ENCODE measurements at places on chromosomes 5 and 9.

DNA sequence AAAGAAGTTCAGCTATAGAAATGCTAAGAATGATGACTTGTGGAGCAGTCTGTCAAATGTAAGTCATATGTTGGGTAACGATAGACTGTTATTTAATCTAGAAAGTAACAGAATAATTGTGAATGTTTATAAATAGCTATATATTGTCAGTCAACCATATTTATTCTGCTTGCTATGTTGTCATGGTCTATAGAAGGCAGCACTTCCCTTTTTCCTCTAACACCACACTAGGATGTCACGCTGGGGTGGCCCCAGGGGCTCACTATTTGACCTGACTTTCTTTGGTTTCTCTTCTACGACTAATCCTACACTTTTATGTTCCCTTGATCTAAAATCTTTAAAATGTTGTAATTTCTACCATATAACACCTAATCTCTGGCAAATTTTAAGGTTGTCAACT, 20.5 kb downstream of the ERAP2 start:
- DNase-seq: no peak

DNA sequence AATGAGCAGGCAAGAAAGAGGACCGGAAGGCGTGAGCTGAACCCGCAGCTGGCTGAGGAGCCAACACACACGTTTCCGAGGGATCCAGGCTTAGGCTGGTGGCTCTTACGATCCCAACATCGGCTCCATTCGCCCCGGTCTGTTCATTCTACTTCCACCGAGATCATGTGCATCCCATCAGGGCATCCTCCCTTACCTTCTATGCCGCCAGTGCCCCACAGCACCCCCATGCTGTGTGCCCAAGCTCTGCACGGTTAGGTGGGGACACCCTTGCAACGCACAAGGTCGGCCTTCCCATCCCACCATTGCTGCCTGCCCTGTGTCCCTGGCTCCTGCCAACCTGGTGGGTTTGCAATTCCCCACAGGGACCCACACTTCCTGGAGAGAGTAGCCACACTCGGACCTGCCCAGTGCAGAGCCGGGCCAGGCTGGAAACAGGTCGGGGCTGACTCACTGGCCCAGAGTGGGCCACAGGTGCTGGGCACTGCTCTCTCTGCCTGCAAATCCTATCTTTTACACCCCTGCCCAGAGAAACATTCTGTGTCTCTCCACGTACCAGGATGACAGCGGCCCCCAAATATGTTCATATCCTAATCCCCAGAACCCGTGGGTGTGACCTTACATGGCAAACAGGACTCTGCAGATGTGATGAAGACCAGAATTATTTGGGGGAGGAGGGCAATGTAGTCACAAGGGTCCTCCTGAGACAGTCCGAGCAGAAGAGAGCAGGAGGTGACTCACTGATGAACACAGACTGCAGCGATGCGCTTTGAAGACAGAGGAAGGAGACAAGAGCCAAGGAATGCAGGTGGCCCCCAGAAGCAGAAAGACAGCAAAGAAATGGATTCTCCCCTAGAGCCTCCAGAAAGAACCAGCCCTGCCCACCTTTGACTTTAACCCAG, 182.2 kb downstream of the AUH start:
- DNase-seq: no peak

DNA sequence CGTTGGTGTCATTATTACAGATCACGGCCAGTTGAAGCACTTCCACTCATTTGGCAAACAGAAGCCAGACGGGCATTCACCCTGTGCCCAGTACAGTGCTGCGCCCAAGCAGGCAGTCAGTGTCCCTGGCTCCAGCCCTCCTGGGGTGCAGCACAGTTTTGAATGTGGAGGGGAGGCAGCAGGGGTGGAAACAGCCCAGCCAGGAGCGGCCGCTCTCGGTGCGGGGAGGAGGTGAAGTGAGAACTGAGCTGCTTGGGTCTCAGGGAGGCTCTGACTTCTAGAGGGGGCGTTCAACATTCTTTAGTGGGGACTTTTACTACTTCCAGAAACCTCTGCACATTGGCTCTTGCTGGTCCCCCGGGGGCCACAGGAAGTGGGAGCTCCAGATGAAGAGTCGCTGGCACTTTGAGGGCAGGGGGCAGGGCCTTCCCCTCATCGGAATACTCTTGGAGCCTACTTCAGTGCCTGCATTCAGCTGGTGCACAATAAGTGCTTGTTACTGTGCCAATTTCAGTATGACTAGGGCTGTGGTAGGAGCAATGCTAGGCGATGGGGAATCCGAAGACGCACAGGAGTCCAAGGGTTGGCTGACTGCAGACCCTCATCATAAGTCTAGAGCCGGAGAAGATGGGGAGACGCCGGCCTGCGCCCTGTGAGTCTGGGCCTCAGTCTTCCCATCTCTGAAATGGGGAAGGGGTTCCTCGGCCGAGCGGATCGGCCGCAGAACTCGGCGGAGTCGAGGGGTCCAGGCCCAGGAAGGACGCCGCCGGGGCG, 492 bp upstream of the NEK6 start:
- no peak for DNase-seq

DNA sequence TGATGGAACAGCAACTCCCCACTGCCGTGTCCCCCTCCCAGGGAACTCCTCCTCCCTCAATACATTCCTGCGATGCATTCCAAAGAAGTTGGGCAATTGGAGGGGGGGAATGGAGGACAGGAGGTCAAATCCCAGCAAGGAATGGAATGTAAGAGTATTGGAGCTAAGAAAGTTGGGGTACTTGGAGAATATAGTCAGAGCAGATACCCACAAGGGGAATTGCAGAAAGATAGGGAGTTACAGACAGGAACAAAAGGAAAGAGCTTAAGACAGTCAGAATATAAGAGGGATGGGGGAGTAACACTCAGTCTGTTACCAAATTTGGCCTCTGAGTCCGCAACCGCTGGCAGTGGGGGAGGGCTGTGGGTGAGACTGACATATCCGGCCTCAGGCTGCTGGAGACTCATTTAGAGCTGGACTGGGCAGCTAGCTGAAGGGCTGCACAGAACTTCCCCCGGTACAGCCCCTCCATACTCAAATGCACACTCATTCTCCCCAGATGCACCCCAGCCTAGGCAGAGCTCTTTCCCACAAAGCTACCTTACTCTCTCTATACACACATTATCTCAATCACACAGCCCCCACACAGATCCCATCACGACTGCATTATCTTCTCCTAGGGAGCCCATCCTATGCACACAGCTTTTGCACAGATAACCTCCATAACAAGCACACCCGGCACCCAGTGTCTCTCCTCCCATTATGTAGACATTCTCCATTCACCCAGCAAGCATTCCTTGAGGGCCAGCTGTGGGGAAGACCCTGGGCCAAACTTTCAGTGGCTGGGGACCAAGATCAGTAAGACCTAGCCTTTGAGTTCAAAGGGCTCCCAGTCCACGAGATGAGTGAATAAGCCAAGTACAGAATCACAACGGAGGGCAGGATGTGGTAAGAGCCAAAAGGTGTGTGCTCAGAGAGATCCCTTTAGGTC, 3.7 kb downstream of the TLN1 start:
- DNase-seq: no peak

DNA sequence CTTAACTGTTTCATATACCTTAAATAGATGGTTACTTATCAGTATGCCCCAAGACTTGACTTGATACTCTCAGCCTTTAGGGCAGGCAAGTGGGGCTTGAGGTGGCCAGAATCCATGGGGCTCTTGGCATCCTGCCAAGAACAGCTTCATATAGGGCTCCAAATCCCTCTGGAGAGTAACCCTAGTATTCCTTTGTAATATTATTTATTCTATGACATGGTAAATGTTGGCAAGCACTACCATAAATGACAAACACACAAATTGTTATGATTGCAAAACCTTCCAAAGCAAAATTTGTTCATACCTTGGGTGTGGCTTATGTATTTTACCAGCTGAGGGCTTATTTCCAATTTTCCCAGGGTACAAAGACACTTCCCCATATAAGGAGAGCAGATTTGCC, 257.4 kb upstream of the TRPC7 start:
- no peak for DNase-seq

GRCh38 chr5:145764325-145764724, 70.8 kb downstream of the PRELID2 start:
- no peak for DNase-seq

GRCh38 chr5:171770153-171770552, 15.5 kb upstream of the SMIM23 start:
- no peak for DNase-seq

DNA sequence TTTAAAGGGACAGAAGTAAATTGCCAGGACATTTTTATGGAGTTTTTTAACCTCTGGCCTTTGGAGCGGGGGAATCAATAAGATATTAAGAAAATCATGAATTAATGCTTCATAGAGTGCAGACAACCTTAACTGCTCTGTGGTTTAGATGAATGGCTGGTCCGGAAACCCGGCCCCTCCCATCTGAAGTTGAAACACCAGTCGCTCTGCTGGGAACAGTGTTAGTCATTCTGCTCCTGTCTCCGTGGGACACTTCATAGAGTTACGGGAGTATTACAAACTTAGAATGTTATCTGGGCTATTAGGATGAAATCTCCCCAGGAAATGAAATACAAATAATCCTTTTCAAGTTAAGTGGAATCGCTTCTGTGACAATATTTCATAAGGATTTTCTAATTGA, 110.1 kb upstream of the IRX2 start:
- DNase-seq: no peak
